Stimulated activated CD4-positive, alpha-beta T cell treated with anti-CD3 and anti-CD28 coated beads, Interleukin-15, amount 100 ng/mL, for 24 hours (primary cell): ENCODE measurements at places on chromosomes 7 and 10.

DNA sequence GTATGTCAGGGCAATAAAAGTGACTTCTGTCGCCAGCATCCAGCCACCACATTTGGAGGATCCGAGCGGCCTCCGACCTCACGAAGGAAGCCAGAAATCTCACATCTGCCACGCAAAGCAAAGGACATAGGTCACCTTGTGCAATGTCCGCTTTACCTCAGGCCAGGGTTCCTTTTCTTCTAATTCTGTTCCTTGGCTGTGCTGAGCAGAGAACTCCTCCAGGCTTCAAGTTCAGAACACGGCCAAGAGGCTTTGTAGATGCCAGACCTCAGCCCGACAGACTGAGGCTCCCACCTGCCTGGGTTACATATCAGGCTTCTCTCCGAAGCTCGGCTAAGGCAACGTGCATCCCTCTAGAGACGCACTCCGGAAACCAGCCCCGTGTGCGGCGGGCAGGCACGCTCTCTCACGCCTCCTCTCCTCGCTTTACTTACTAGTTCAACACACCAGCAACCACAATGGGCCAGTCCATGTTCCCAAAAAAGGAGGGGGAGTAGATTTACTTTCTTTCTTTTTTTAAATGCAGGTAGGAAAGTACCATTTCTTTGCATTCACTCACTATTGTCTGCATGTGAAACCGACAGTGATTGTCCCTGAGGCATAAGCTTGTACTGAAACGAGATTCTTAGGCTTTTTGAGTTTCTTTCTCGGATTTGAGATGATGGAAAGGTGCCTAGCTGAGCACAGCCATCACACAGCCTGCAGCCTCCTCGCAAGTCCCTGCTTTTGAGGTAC lies 122.4 kb upstream of the AFAP1L2 start:
- peak; percentile 90 for DNase-seq

GRCh38 chr7:19982841-19983835 lies 209.7 kb upstream of the TMEM196 start:
- peak; percentile 4 for DNase-seq

- no peak for DNase-seq
Observed at GRCh38 chr7:16685535-16685934, 39.6 kb downstream of the BZW2 start.

DNA sequence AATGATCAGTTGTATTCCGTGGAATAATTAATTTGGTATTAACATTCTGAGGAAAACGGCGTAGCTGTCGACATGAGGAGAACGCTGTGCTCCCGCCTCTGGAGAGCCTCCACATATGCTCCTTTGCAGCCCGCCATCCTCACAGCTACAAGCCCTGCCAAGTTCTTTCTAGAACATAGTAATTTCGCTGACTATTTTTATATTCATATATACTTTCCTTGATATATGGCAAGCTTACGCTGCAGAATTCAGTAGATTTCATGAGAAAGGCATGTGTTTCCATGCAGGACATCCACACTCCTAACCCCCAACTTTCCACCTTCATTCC lies 45.2 kb downstream of the TBXAS1 start:
- DNase-seq: no peak

DNA sequence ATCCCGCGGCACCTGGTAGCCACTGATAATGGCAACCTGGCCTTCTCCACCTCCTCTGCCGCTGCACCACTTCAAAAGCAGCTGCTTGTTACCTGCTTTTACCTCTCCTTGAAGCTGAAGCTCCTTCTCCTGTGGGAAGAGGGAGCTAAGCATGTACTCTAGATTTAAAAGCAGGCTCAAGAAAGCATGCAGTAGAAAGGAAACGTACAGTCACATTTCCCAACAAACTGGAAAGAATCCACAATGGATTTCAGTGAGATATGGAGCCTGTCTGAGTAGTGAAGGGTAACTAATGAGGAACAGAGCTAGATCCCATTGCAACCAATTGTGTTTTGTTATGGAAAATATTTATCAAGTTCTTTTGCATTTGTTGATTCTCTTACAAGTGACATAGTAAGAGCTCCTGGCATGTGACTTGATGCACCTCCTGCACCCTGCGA lies 457.4 kb upstream of the GALNT17 start:
- no peak for DNase-seq

DNA sequence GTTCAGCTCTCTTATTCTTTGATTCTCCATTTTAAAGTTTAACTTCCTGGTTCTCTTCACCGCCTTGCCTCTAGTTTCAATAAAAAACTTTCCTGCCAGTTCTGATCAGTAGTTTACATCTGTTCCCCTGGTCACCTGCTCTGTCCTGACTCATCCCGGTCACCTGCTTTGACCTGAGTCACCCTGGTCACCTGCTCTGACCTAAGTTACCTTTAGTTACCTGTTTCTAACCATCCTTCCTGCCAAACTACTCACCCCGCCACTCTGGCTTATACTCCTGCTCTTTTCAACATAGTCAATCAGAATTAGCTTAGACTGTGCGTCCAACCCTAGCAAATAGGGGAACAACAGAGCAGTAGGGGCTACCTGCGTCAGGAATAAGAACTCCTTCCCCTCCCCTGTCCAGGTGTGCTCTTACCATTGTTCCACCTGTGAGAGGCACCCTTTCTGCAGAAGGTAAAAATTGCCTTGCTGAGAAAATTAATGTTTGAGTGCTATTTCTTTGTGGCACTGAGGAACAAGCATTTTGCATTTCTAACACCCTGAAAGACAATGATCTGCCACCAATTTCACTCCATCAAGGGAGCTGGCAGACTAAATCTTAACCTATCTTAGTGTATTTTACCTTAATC lies 263.6 kb downstream of the DOCK4 start:
- no peak for DNase-seq

- DNase-seq: no peak
Observed at GRCh38 chr7:155594163-155594732, 47.9 kb upstream of the CNPY1 start.

GRCh38 chr7:130384371-130384801 lies 4.1 kb downstream of the CPA1 start:
- DNase-seq: no peak

DNA sequence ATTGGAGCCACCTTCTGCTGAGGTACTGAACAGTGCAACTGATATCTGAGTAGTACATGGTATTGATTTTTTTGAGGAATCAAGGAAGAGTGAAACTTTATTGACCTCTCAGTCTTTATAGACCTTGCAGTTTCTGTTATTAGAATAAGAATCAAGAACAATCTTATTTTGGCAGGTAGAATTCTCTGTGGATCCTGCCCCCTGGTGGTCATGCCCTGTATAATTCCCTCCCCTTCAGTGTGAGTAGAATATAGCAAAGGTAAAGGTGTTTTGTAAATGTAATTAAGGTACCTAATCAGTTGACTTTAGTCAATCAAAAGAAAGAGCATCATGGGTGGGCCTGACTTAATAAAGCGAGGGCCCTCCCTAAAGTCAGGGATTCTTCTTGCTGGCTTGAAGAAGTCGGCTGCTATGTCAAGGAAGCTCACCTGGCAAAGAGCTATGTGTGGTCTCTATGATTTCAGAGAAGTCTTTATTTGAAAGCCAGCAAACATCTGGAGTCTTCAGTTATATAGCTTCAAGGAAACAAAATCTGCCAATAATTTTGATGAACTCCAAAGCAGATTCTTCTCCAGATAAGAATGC lies 142.8 kb downstream of the LSM5 start:
- peak; percentile 50 for DNase-seq

- no peak for DNase-seq
Observed at GRCh38 chr10:118663176-118663575, 67.7 kb upstream of the PRLHR start.

DNA sequence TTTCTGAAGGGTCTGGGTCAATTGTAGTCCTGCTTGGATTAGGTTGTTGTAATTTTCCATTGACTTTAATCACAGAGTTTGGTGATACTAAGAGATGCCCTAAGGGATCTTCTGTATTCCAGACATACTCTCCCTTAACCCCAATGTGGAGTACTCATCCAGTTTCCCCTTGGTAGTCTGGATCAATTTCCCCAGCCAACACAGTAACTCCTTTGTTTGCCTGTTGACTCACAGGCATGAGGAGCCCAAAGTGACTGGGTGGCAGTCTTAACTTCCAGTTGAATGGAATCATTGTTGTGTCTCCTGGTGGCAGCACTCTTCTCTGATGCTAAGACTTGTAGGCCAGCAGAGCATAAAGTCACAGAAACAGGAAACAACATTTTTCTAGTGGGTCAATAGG lies 41.5 kb upstream of the PIK3CG start:
- DNase-seq: no peak

- DNase-seq: peak; percentile 38
Observed at GRCh38 chr10:110355922-110356627, 51.4 kb upstream of the SMNDC1 start.

DNA sequence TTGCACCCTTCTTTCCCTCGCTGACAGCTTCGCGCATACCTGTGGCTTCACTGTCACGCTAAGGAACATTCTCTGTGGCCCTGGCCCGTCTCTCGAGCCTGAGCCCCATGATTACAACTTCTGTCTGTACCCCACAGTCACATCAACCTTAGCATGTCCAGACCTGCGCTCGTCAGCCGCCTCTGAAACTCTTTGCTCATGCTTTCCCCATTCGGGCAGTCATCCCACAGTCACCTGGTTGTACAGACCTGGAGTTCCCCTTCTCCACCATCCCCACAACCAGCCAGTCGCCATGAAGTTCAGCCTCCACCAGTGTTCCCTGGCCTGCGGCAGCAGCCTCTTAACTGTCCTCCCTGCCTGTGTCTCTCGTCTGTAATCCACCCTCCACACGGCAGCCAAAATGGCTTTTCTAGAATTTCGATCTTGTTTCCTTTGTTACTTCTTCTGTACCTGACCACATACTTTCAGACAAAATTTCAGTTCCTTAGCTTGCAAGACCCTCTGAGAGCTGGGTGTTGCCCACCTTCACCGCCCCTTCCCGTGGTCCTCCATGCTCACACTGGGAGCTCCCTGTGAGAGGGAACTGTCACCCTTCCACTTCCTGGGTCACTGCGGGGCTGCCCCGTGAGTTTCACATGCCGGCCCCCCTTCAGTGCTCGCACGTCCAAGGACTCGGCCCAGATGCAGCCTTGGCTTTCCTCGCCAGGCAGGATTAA lies 229.2 kb downstream of the CELF2 start:
- peak; percentile 29 for DNase-seq

DNA sequence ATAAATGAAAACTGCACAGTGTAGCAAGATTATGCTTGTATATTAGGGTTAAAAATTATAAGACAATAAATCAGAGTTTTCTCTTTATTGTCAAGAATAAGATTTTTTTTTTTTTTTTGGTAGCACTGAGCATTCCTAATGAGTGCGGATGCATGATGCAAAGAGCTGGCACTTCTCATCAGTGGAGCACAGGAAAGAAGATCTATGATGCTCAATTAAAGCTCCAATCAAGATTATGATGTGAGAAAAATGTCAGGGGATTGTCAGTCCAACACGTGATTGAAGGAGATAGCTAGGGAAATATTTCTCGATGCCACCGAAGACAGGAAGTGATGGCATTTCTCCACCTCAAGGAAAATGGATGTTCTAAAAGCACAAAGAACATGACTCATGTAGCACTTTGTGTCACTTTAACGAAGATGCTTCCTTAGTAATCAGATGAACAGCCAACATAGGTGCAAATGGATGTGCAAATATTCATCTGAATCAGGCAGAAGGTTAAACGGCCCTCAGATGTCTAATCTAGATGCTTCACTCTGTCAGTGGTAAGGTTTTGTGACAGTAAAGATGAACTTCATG lies 240.9 kb downstream of the THSD7A start:
- no peak for DNase-seq

- DNase-seq: peak; percentile 44
Observed at GRCh38 chr7:19051767-19052375, 65.6 kb downstream of the TWIST1 start.

- DNase-seq: no peak
Observed at GRCh38 chr7:143356414-143357050, 6.0 kb downstream of the FAM131B start.

GRCh38 chr7:105691680-105692564 lies 110.6 kb upstream of the EFCAB10 start:
- DNase-seq: peak; percentile 48

- DNase-seq: no peak
Observed at GRCh38 chr7:24748521-24748920, 8.7 kb downstream of the GSDME start.

- no peak for DNase-seq
Observed at GRCh38 chr10:12540341-12540781, 191.0 kb downstream of the CAMK1D start.

GRCh38 chr7:135741905-135742304 lies 6.7 kb downstream of the FAM180A start:
- no peak for DNase-seq

DNA sequence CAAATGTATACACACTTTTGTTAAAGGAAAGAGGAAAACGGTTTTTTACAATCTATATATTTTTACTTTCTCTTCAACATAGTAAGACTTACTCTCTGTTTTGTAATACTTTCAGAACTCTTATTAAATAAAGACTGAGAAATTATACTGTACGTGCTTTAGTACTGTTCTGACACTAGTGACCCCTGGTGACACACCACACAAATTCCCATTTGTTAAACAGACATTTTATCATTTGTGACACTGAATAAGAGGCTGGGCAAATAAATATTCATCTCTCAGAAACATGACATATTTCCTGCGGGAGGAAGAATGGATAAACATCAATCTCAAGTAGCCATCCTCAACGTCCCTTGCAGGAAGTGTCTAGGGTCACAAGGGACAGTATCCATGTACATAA lies 68.9 kb upstream of the ZNF33B start:
- DNase-seq: no peak

DNA sequence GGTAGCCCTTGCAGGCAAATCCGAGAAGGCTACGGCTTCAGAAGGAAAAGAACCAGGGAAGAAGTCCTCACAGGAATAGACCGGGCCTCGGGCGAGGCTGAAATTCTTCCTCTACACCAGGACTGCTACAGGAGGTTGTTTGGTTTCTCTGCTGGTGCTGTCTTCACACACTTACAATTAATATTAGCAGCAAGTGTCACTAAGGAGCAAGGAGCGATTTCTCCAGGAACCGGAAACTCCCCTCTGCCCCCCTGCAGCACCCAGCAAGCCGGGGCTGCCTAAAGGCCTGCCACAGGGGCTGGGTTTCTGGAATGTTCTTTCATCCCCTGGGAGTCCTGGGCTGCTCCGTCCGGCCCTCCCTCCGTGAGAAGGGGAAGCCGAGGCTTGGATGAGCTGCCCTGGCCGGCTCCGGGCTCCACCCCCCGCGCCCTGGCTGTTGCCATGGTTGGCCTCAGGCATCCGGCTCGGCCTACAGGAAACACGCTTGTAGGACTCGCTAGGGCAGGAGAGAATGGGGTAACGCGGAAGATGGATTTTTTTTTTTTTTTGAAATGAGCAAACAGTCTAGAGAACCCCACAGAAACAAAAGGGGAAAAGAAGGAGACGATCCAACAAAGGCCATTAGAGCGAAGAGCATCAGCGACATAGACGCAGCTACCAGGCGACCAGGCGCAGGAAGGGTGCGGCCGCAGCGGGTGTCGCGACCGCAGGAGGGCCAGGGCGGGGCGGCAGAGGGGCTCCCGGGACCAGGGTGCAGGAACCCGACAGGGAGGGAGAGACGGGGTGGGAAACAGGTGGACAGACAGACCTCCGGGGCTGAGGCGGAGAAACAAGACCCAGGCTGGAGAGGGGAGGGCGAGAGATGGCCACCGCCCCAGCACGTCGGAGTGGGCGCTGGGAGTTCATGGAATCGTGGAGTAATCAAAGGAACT lies 33.0 kb downstream of the EN2 start:
- DNase-seq: peak; percentile 61

- no peak for DNase-seq
Observed at GRCh38 chr7:91771921-91772815, 108.3 kb downstream of the MTERF1 start.
